ENCODE measurements at places on chromosomes 4 and X.
A peak's percentile ranks its signal among the peaks of the same experiment; 100 is the strongest.

- DNase-seq = peak; percentile 78
These were observed 147.1 kb downstream of the NHS start for GRCh38 chrX:17521871-17522693.

DNA sequence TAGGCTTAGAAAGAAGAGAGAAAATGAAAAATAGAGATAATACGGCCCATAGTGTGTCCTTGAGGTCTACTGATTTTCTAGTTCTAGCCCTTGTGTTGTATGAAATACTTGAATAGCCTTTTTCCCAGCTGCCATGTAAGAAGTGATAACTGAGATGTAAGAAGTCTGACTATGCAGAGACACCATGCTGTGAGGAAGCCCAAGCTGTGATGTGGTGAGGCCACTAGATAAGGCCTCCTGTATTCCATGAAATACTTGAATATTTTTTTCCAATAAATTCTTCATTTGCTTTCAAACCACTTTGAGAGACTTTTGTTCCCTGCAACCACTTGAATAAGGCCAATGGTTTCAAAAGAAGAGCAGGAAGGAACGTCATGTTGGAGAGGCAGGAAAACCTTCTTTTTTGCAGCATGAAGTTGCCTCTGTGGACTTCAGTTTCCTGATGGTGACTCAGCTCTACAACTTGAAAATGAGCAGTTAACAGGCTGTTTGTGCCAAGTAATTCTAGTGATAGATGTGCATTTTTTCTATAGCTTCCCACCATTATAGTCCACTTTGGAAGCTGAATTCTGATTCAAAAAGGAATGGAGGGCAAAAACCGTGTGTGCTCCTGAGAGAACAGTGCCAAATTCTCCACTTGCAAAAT, 25.5 kb upstream of the FAM9C start:
- DNase-seq = peak; percentile 44

DNA sequence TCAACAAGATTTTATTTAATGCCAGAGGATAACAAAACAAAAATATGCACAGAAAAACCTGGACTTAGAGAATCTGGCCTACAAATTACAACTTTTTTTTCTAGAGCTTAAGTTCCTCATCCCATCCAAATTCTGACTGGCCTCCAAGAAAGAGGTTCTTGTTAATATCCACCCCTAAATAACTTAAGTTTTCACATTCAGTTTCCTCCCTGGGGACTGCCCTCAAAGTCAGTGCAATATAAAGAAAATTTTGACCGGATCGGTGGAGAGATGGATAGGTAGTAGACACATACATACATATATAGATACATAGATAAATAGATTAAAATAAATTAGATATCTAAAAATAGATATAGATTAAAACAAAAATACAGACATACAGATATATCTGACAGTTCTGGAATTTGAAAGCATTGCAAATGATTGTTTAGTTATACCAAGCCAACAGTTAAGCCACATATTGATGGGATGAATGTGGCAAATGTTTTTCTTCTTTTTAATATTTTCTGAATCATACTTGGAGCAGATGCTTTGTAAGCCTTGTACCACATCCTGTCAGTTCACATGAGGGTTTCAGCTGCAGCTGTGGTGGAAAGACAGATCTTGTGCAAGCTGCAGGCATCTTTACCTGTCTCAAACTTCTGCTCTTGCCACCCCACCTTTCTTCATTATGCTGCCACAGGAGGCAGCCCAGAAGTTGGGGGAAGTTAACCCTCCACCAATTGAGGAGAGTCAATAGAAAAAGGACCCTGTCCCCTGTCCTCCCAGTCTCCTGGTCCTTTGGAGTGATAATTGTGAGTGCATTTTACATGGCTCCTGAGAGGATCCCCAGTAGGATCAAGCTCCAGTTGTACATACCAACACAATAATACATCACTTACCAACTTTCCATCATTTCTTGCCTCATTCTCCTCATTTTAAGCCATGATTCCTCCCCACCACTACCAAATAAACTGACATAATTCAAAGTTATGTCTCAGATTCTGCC, 58.5 kb upstream of the PRDM8 start:
- DNase-seq = peak; percentile 55

DNA sequence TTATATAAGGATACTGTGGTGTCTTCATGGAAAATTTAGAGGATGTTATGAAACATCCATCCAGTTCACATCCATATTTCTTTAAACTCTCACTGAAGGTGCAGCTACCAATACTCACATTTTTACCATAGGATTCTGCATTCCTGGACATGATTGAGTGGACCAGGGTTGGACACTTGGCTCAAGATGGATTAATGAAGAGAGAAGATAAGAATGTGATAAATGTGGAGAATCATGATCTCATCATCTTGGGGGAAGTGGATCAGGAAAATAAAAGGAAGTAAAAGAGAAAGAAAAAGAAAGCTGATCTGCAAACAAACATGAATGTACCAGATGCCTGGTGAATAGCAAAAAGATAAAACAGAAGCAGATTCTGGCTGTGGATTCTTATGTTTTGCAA, 175.4 kb downstream of the NPFFR2 start:
- DNase-seq = no peak

DNA sequence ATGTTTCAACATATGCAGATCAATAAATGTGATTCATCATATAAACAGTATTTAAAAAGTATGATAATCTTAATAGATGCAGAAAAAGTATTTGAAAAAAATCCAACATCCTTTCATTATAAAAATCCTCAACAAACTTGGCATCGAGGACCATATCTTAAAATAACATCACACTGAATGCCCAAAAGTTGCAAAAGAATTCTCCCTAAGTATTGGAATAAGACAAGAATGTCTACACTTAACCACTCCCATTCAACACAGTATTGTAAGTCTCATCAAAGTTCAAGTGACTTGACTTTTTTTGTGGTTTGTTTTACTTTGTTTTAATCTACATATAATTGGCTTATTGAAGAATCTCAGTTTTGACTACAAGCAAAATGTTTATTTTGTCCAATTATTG, 779.0 kb upstream of the SLIT2 start:
- DNase-seq = no peak

DNA sequence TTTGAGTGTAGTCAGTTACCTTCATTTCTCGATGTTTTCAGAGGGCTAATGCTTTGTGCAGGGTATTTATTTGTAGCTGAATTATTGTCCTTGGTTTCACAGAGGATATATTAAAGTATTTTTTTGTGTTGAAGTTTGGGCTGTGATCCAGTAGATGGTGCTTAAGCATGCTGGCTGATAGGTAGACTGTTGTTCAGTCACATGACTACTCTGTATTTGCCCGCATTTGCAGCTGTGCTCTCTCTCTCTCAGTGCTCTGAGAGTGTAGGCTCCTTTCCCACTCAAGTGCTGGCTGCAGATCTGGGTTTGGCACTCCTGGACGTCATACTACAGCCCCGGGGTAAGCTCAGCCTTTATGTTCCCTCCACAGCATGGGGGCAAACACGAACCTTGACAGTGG, 21.7 kb downstream of the RAB40AL start:
- DNase-seq = peak; percentile 85

DNA sequence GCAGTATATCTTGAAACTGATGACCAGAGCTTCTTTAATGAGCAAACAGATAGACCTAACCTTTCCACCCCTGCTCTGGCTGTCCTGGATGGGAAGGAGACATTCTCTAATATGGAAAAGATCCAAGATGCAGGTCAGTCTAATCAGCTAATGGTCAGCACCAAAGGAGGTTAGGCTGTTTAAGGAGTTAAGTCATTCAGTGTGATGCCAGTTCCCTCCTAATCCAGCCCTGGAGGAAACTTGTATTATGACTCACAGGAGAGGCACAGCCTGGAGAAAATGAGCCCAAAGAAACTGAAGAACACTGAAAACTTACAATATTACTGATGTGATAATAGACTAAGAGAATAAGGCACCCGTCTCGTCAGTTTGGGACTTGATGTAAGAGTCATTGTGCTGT, 323.0 kb downstream of the HNRNPD start:
- DNase-seq = no peak

Measured in RPMI7951 (cell line).